ENCODE measurements at places on chromosomes 3 and 15.
A peak's percentile ranks its signal among the peaks of the same experiment; 100 is the strongest.

- DNase-seq, result no peak
Observed at GRCh38 chr3:178320456-178321351, 215.5 kb upstream of the KCNMB2 start.

DNA sequence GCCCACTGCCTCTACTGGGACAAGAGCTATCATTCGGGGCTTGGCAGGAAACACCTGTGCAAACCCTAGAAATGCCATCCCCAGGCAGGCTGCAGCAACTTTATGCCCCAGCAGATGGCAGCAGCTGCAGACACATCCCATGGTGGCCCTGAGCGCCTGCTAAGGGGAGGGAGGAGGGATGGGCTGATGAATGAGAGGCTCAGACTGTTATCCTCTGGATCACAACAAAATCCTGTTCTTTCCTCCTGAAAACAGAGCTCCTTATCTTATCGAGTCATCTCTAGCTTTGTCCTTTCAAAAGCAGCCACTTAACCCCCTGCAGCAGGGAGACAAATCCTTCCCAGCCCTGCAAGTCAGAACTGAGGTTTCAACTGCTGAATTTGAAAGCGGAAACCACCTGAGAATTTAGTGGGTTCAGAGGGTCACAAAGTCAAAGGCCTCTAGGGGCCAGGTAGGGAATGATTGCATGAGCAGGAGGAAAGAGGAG lies 90.6 kb upstream of the PROK2 start:
- peak; percentile 79 for DNase-seq

DNA sequence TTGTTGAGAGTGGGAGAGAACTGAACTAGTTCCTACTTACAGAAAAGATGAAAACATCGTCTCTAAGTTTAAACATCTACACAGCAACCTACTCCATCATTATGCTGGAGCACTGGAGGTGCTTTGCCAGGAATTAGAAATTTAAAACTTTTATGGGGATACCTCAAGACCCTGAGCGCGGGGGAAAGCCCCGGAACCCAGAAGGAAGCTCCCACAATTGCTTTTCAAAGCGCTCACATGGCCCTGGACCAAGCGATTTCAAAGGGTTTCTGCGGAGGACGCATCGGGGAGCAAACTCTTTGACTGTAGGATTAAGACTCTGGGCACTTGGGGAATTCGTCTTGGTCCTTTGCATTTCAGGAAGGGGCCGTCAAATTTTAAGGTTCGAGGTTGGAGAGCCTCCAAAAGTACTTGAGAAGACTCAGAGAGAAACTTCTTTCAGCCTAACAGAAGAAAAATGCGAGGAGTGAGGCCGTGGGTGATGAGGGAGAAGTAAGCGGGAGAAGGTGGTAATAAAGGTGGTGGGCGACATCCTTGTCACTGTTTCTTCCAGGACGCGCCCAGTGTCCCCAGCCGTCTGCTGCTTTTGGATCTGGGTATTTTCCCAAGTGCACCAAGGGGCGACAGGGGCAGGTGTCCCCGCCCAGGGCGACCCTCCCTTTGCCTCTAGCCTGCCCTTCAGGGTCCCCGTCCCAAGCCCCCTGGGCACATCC lies 591 bp downstream of the PROK2 start:
- no peak for DNase-seq

DNA sequence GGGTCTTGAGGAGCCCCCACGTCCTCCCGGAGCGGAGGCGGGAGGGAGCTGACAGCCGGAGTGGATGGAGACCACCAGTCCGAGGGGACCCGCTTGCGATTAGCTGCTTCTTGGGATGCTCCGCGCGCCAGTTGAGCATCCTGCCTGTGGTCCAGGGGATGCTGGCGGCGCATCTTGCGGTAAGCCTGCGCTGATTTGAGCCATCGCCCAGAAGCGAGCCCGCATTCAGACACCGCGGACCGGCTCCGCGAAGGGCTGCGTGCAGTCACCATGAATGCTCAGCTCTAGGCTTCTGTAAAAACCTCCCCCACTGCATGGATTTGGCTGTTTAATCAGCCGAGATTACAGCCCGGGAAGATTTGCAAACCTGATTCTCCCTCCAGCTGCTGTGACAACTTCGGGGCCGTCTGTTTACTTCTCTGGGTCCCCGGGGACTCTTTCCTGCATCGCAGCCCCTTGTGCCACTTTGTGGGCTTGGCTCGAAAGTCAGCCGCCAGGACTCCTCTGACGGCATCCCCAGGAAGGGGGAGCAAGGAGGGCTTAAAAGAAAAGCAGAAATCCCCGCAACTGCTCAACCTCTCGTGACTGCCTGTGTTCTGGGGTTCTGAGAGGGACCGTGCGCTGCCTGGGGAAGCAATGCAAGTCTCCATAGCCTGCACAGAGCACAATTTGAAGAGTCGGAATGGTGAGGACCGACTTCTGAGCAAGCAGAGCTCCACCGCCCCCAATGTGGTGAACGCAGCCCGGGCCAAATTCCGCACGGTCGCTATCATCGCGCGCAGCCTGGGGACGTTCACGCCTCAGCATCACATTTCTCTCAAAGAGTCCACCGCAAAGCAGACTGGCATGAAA lies 171.1 kb downstream of the KCNAB1 start:
- DNase-seq, result peak; percentile 44

GRCh38 chr3:46422617-46423016 lies 15.6 kb downstream of the CCRL2 start:
- no peak for DNase-seq

DNA sequence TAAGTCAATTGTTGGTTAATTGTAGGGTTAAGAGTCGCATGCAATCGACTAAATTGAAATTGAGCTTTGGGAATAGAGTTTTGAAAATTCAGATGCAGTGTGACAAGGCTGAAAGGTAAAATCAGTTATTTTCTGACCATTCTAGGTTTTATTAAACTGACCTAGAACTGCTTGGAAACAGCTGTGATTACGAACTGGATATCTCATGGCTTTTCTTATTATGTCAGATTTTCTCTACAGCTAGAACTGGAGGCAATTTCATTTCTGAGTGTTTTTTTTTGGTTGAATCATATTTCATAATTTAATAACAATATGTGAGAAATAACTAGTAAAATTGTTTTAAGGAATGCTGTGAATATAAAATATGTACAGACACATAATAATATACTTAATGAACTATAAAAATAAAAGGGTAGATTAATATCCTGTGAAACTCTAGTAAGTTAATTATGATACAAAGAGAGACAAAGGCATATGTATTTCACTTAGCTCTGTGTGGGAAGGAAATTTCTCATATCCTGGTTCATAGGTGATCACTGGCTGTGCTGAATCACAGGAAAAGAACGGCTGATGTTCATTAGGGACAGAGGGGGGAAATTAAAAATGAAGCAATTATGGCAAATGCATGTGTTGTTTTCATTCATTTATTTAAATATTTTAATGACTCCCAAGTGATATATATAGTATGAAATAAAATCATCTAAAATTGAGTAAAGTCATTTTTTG lies 403.2 kb downstream of the ZIC1 start:
- DNase-seq, result no peak

- no peak for DNase-seq
Observed at GRCh38 chr15:27598251-27599009, 500.7 kb downstream of the OCA2 start.

GRCh38 chr3:134978658-134979057 lies 183.6 kb downstream of the EPHB1 start:
- no peak for DNase-seq

DNA sequence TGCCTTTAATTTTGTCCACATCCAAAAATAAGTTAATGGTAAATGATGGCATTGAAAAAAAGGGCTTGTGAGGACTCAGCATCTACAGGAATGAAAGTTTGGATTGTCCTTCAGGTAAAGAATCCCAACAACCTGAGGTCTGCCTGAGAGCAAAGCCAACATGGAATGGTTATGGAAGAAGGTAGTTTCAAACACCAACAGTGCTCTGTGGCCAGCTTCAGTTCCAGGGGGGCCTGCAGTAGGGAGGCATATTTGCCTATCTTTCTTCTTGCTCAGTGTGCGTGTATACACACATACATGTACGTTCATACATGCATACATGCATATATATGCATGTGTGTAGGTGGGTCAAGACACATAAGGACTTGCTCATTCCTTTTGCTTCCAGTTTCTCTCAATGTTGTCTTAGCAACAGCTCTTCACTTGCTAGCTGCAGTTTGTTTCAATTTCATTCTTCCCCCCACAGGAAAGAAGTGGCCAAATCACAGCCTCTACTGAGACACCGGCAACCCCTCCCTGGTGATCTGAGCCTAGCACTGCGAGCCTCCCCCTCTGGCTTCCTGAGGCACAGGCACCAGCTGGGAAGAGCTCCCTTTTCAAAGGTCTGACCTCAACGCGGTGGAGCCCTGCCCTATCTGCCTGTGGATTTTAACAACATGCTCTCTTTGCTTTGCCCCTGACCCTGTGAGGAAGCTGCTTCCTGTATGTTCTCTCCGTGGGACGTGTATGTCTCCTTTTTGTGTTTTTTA lies 146.2 kb downstream of the KLF13 start:
- DNase-seq, result no peak

DNA sequence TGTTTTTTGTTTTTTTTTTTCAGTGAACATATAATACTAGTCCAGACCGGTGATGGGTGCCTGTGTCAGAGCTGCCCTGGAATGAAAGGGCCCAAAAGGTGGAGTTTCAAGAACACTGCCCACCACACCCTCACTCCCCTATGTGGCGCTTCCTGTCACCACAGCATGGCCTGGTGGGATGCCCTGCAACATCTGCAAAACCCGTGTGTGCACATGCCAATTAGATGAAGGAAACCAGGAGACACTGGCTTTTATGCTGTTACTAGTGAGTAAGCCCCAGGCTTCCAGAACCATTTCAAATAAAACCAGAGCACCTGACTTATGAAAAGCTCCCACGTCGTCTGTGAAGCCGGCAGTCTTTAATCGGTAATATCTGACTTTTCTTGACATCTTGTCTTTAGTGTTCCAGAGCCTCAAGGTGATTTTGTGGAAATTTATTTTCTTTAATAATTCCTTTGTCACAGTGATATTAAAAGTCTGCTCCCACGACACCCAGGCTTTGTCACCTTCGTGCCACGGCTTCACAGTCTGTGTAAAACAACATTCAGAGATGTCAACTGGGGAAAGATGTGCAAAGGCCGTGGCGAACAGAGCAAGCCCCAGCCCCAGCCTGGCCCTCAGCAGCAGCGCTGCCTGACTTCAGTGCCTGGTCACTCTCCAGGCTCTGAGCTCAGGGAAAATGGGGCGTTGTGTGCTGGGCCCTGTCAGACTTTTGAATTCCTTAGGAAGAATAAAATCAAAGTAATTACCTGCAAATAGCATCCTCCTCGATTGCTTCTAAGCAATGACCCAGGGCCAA lies 6.4 kb downstream of the CFAP92 start:
- DNase-seq, result no peak

DNA sequence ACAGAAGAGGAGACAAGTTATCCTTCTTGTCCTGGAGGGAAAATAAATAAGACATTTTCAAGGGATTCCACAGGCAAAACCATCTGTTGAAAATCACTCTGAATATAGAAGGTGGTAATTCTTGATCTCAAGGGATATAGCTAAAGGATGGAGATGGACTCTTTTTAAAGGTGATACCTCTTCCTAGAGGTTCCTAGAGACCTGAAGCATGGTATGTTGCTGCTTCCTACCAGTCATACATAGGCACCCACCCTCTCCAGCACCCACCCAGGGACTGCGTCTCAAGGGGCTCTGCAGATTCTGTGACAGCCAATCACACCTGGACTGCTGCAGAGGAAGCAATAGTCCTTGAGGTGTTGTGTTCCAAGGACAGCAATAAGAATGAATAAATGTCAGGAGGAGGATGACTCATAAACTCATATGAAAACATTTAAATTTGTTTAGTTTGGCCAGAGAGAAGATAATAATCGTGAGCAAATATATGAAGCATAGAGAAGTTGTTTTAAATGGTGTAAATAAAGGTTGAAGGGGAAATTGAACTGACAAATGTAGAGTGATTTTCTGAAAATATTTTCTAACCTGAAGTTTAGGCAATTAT lies 741.6 kb upstream of the CBLB start:
- DNase-seq, result no peak

DNA sequence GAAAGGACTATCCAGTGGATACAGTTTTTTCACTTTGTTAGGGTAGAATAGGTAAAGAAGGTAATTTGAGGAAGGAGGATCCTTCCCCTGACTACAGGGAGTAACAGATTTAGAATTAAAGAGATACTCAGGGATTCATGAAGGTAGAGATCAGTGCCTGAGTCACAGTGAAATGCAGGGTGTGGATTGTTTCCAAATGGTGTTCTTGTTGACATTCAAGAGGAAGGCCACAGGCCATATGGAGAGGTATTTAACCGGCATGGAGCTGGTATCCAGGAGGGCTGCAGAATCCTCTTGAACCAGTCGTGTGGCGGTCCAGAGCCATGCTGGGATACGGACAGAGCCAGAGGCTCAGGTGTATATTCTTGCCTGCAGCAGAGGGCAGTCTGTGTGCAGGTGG lies 28.2 kb downstream of the GYG1 start:
- DNase-seq, result no peak

- DNase-seq, result no peak
Observed at GRCh38 chr3:129503471-129504291, 24.8 kb upstream of the RHO start.

DNA sequence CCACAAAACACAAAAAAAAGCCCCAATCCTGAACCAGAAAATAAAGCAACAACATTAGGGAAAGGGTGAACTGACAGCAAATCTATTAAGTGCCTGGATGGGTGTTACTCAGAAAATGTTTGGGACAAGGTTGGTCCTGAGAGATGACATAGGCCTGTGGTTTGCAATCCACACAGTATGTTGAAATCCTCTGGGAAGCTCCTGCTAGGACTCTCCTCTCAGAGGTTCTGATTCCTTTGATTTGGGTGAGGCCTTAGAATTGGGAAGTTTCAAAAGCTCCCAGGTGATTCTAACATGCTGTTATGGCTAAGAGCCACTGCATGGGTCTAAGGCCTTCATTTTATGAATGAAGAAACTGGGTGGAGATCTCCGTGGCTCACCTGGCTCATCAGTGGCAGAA lies 18.4 kb downstream of the CLDN1 start:
- no peak for DNase-seq

- DNase-seq, result no peak
Observed at GRCh38 chr3:178439504-178439903, 96.7 kb upstream of the KCNMB2 start.

DNA sequence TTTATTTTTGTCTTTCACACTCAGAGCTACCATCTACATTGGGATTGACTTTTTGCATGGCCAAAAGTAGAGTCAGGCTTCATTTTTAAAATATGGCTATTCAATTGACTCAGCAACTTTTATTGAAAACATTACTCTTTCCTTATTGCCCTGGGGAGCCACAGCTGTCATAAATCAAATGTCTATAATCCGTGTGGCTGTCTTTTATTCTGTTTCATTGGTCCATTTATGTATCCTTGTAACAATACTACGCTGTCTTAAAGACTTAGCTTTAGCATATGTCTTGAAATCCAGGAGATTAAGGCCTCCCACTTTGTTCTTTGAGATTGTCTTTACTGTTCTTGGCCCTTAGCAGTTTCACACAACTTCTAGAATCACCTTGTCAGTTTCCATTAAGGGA lies 55.2 kb downstream of the CEMIP start:
- DNase-seq, result no peak

DNA sequence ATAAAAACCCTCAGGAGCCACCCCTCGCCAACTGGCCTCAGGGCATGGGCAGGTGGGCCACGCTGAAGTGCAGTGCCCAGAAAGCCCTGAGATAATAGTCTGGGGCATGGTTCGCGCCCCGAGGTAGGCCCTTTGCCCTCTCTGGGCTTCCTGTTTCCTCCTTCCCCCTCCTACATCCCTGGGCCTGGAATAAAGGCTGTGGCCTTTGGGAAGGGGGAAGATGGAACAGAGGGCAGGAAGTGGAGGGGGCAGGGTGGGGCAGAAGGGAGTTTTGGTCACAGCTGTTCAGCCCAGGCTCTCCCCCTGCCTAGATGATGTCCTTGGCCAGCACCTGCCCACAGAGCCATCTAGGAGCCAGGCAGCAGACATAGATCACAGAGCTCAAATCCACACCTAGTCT lies 11.3 kb downstream of the CSRNP1 start:
- no peak for DNase-seq
